ENCODE measurements at places on chromosomes 3 and 15. TPM values are rescaled to one million over a fixed set of nuclear protein-coding genes. Genes with fewer than 3 reads are reported as not detected.

GRCh38 chr15:59330649-59331048, 42.0 kb downstream of the MYO1E start:
- DNase-seq, result no peak

GRCh38 chr3:127289706-127290575, 2.1 kb upstream of the PRR20G start:
- DNase-seq, result no peak

Gene TNFAIP8L3
- 2.2 TPM for polyA plus RNA-seq

DNA sequence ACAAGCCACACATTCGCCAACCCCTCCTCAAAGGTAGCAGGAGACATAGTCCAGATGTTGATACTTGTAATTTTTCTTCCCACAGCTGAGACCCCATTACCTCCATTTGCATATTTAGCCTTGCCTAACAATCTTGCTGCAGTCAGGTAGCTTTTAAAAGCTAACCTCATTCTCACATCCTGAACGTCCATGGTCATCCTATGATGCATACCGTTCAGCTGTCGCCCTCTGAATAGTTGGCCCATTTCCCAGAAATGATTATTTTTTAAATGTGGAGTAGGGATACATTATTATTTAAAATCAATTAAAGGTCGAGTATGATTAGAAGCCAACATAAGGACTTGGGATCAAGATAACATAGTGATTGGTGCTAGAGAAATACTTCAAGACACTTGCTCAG, 165.0 kb downstream of the MEX3B start:
- no peak for DNase-seq

DNA sequence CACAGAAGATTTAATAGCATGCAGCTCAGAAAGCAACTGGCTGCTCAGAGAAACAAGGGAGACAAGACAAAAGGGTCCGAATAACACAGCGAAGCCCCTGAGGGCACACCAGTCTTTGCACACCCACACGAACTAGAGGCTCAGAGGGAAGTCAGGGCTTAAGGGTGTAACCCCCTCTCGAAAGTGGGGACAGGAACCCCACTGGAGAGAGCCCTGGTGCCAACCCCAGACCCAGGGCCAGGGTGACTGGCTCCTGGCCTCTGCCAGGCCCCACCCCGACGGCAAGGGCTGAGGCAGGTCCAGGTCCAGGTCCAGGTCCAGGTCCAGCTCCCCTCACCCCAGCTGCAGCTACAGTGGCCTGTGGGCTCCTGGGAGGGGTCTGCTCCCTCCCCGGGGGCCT, 10.5 kb upstream of the PRR23E start:
- no peak for DNase-seq

Gene STX19
- 0.32 TPM for polyA plus RNA-seq

DNA sequence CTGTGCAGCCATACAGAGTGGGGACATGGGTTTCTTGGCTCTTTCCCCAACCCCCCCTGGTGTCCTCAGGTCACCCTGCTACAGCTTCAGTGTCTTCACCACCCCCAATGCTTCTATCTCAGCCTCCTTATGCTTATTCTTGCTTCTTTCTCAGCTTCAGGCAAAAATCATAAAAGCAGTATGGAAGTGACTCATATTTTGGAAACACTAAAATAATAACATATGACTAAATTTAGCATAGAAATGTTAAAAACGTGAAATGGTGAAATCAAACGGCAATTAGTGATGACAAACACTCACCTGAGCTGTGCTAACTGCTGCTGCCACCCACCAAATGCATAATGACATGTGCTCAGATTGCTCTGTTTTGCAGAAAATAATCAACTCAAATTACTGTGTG, 475.2 kb upstream of the EPHA3 start:
- DNase-seq, result no peak

DNA sequence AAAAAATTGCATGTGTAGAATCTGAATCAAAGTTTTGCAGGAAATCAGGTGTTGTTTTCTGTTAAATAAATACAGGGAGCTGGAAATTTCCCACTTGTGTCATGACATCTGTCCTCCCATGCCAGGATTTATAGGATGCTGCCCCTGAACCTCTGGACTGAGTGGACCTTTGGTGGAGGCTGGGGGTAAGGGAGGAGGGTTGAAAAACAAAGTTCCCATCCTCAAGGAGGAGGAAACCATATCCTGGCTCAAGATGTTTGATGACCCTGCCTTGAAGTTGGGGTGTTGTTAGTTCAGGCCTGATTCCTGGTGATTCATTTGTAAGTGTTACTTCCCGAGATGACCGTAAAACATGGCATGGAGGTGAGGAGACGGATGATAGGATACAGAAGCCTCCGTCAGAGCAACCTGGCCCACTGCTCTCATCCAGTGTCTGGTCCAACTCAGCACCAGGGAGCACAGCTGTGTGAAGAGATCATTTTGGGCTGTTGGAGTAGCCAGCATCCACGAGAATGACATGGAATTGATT, 223.6 kb downstream of the CACNA2D3 start:
- DNase-seq, result no peak

DNA sequence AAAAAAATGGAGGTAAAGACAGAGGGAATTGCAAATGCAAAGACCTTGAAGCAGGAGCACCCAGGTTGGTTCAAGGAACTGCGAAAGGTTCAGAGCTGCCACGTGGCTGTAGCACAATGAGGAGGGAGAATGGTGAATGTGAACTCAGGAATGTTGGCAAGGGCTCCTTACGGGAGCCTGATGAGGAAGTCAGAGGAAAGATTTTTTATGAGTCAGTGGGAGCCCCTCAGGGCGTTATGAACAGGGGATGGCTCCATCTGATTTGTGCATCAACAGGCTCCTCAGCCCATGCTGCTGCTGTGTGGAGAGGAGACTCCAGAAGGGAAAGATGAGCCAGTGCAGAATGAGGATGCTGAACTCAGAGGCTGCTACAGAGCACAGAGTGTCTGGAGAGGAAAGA, 194.4 kb downstream of the ARRDC4 start:
- no peak for DNase-seq

DNA sequence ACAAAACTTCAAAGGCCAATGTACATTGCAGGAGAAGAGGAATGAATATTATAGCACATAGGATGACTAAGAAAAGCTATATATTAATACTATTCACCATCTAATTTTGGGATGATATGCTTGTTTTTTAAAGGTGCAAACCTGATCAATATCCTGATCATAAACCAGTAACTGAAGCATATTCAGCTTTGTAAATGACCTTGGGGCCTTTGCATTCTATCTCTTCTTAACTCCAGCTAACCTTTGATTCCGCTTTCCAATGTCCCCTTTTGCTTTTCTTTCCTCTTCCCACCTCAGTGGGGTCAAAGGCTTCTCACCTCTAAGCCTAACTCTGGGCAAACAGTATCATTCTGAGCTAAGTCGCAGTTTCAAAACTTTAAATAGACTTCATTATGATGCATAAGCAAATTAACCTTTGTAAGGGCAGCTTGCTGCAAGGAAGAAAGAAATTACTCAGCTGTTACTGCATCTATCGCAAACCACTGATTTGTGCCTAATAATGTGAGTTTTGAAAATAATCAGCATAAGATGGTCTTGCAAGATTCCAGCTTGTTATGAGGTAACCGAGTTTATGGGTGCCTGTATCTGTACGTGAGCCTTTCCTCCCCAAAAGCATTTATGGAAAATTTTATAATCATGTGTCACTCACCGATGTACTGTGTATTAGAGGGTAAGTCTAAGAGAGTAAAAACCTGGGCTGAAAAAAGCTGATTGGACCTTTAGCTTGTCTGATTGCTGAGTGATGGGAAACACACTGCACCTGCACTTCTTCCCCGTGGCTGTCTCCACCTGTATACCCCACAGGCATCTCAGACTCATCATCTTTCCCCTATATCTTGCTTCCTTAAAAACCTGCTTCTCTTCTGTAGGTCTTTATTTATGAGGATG, 116.8 kb downstream of the TPRG1 start:
- no peak for DNase-seq

- DNase-seq, result no peak
Observed at GRCh38 chr15:51163843-51164242, 69.1 kb upstream of the TNFAIP8L3 start.

Gene A4GNT
- 1.8 TPM for polyA plus RNA-seq

- no peak for DNase-seq
Observed at GRCh38 chr3:16132190-16132589, 42.3 kb upstream of the GALNT15 start.

Gene TIPIN
- 21.0 TPM for polyA plus RNA-seq

All from left kidney (tissue), 8 donors.